Hematopoietic multipotent progenitor cell treated with erythropoietin and hydrocortisone succinate and interleukin-3 and kit ligand, for 17 days (in vitro differentiated cells): ENCODE measurements at places on chromosomes 6 and 20.
A peak's percentile ranks its signal among the peaks of the same experiment; 100 is the strongest.

GRCh38 chr6:132479131-132479530 lies 33.8 kb downstream of the STX7 start:
- no peak for DNase-seq

GRCh38 chr20:45783656-45784294 lies 7.9 kb downstream of the WFDC3 start:
- DNase-seq: no peak

DNA sequence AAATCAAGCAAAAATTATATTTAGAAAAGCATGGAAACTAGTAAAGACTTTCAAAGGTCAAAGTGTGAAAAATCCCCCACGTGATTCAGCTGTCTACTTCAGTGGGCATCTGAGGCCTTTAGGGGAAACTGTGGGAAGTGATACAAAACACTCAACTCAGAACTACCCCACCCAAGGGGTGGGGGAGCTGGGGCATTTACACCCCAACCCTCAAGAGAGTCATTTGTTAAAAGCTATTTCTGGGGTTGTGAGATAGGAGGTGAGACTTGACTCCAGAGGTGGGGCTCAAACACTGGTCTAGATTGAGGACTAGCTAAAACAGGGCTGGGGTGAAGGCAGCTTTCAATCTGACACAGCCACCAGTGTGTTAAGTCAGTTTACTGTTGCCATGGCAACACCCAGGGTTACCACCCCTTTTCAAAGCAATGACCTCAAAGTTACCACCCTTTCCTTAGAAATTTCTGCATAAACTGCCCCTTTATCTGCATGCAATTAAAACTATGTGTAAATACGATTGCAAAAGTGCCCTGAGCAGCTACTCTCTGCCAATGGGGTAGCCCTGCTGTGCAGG lies 9.9 kb upstream of the GTSF1L start:
- DNase-seq: no peak

DNA sequence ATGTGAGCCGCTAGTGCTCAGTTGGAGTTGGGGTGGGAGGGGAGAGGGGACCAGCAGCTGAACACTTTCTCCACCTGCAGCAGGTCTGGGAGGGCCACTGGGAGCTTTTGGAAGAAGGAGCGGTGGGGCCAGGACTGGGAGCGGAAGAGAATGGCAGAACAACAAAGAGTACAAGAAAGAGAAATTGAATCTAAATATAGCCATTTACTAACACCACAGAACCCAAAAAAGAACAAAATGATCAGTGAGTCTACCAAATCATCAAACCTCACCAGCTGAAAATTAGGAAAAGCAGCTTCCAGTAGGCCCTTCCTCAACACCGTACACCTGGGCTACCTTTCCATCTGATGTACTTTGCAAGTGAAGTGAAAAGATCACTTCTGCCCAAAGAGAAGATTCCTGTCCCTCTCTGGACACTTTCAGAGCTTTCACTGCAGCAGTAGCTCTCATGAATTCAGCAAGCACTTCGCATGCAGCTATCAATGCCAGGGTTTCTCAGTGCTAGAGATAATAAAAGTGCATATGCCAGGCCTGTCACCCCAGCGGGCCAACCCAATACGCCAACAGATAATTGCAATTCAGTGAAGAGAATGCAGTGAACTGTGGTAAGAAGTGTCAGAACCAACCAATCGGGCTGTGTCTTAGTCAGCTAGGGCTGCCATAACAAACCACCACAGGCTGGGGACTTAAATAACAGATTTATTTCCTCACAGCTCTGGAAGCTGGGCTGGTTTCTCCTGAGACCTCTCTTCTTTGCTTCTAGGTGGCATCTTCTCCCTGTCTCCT lies 597 bp downstream of the LY86 start:
- no peak for DNase-seq

DNA sequence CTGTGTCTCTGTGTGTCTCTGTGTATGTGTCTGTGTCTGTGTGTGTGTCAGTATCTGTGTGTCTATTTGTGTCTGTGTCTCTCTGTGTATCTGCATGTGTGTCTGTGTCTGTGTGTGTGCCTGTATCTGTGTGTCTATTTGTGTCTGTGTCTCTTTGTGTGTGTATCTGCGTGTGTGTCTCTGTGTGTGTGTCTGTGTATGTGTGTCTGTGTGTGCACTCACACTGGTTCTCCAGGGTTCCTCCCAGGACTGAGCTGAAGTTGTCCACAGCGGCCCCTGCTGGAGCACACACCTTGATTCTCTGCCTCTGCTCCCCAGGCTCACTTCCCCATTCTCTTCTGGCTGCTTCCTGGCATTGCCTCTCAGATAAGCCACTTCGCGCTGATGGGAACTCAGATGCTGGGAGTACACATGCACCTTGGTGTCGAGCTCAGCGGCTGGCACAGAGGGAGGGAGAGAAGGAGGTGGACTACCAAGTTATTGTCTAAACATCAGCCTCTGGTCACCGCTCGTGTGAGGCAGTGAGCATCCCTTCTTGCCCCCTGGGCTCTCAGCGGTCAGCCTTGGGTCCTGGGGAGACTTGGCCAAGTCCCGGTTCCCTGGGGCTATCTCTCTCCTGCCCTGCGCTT lies 104.9 kb upstream of the NXT1 start:
- DNase-seq: peak; percentile 9

GRCh38 chr20:11229772-11230171 lies 556.0 kb upstream of the JAG1 start:
- DNase-seq: no peak

DNA sequence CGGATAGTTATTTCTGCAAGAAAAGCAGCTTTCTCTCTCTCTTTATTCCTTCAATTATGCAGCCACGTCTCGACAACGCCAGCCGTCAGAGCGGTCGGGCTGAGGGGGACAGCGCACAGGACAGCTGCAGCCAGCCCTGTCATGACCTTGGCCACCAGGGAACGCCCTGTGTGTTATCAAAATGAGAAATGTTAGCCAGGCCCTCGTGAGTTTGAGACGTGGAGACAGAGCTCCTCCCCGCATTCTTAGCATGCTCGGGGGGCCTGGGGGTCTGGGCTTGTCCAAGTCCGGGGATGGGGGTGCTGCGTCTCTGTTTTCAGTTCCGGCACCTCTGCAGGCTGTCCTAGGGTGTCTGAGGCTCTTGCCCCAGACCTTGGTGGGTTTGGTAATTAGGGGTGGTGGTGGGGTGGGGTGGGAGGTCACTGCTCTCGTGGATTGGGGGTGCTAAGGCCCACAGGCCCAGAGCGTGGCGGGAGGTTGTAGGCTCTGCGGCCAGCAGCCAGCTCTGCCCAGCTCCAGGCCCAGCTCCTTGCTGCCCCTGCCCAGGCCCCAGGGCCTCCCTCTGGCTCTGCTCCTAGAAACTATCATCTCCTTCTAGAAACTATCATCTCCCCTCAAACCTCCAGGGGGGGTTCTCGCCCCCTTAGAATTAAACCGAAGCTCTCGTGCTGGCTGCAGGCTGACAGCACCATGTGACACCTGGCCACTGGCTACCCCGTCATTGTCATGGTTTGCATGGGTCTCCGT lies 54.3 kb upstream of the GATA5 start:
- DNase-seq: peak; percentile 14

DNA sequence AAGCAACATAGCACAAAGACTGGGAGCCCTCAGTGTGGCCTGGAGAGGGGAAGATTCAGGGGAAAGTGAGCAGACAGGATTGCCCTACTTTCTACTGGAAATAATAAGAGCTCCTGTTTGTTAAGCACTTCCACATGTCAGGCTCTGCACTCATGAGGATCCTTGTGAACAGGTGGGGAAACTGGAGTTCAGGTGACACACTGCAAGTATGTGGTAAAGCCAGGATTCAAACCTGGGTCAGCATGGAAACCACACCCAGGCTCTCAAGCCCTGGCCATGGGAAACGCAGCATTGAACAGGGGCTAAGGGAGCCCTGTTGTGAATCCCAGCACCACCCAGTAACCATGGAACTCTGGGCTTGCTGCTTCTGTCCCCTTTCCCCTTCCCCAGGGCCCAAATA lies 42.8 kb upstream of the ID1 start:
- no peak for DNase-seq

DNA sequence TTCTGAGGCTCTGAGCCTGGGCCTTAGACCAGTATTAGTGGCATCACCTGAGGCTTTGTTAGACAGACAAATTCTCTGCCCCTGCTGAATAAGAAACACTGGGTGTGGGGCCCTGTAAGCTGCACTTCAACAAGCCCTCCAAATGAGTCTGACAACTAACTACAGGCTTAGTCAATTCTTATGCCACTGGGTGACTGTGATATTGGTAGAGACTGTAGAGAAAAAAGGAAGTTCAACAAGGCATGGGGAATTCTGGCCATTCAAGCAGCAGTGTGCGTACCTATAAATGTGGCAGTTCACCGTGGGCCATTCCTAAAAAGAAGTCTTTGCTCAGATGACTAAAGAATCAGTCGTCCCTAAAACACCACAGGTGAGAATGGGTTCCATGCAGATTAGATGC lies 82.7 kb downstream of the MDN1 start:
- DNase-seq: no peak

GRCh38 chr6:1893470-1894130 lies 283.9 kb downstream of the FOXC1 start:
- DNase-seq: no peak

DNA sequence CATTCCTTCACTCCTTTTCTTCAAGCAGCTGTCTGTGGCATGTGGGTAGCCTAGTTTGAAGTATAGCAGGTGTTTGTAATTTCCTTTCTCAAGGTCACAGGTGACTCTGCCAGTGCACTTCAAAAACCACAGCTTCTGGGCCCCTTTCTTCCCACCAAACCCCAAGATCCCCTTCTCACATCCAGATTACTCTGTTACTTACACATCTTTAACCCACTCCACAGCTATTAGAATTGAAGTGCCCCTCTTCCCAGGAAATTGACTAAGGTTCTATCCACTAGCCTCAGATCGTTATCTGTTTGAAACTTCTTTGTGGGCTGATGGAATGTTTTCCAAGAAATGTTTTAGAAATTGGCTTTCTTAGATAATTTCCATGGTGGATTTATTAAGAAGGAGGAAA lies 150.8 kb downstream of the AHI1 start:
- DNase-seq: no peak

DNA sequence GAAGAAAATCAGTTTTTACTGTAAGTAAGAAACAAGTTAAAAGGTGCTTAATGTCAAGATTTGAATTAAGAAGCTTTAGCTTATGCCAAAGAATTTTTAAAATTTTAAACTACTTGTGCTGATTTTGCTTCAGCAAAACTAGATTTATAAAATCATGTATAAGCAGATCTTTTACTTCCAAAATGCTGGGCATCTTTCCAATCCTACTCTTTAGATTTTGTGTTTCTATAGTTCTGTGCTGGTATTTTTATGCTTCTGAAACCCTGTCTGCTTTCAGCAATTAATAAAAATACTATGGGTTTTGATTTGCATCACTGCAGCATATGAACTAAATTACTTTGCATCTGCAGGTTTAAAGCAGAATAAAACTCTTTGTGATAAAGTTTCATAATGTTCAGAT lies 238.6 kb upstream of the RNF217 start:
- DNase-seq: no peak

GRCh38 chr6:29227235-29227634 lies 56.5 kb downstream of the OR2J2 start:
- DNase-seq: no peak

DNA sequence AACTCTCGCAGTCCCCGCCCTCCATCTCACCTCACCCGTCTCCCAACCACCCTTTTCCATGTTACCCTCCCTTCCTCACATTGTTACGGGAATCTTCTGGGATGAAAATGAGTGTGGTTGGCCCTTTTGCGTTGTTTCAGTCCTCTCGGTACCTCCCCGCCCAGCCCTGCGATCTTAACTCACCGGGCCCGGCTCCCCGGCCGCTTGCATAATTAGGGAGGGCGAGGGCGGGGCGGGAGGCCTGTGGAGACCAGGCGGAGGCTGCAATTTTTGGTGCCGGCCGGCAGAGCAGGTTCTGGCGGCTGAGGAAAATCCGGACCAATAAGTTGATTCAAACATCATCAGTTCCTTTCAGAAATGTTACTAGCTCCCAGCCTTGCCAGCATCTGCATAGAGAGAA lies 25.2 kb downstream of the TFAP2B start:
- no peak for DNase-seq

DNA sequence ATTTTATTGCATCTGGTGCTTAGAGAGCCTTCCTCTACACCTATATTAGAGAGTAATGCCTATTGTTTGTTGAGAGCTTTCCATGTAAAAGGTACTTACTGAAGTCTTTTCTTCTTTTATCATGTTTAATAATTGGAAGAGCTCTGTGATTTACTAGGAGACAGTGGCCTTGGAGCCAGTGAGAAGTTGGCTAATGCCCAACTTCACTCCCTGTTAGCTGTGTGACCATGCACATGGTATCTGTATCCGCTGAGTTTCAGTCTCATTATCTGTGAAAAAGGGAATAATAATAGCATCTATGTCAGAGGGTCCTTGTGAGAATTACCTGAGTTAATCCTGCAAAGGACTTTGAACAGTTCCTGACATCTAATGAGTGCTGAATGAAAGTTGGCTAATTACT lies 105.0 kb downstream of the CD109 start:
- no peak for DNase-seq

- no peak for DNase-seq
Observed at GRCh38 chr6:110095935-110096334, 83.5 kb downstream of the WASF1 start.

DNA sequence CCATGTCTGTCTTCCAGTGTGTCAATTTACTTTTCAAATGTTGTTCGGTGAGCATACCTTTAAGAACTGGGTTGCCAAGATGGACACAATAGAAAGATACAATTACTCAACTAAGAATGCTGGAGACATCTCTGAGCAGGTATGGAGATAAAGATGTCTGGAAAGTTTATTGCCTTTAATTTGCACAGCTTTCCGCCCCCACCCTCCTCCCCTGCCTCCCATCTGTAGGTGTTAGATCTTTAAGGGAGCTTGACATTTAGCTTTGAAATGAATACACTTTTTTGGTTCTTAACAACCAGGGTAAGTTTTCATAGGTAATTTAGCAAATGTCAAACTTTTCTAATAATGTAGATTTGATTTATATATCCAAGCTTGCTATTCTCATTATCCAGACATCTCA lies 104.4 kb downstream of the BTBD3 start:
- no peak for DNase-seq

DNA sequence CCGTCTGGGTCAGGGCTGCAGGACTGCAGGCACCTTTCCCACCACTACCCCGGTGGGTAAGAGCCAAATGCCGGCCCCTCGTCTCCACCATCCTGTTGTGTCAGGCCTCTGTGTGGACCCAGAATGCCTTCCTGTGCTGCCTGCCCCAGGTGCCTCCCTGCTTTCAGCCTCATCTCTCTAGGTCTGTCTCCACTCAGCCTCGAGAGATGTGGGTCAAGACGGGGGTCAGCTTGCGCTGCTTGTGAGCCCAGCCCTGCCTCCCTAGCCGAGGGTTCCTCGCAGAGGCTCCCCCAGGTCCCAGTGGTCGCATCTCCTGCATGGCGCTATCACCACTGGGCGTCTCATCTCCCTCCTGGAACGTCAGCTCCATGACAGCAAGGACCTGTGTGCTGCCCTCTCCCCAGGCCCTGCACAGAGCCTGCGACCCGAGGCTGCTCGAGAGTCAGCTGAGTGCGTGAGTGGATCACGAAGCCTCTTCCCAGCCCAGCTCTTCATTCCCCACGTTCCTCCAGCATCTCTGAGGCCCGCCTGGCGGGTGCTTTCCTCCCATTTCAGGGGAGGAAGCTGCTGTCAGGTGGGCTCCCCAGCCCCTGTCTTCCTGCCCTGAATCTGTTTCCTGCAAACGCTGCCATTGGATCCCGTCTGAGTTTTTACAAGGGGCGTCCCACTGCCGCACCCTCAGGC lies 38.7 kb upstream of the ZBP1 start:
- no peak for DNase-seq
